Mucosa of gallbladder (tissue), 1 donor: ENCODE measurements at places on chromosomes 6 and 20.

- no peak for DNase-seq
Measured at GRCh38 chr6:161048641-161049040, 57.1 kb downstream of the MAP3K4 start.

DNA sequence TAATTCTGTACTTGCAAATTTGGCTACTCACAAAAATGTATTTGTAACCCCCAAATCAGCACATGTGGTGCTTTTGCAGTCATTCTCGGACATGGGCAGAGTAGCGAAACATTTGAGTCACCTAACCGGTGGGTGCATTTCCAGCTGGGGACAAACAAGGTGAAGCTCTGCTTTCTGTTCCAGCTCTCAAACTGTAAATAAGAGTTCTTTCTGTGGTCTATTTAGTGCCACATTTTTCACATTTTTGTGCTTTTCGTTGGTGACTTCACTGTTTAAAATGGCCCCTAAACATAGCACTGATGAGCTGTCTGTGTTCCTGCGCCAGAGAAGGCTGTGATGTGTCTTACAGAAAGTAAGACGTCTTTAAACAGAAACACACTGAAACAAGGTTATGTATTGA is 244.5 kb downstream of the CDC5L start:
- no peak for DNase-seq

- no peak for DNase-seq
Measured at GRCh38 chr6:126721581-126722160, 381.8 kb downstream of the CENPW start.

DNA sequence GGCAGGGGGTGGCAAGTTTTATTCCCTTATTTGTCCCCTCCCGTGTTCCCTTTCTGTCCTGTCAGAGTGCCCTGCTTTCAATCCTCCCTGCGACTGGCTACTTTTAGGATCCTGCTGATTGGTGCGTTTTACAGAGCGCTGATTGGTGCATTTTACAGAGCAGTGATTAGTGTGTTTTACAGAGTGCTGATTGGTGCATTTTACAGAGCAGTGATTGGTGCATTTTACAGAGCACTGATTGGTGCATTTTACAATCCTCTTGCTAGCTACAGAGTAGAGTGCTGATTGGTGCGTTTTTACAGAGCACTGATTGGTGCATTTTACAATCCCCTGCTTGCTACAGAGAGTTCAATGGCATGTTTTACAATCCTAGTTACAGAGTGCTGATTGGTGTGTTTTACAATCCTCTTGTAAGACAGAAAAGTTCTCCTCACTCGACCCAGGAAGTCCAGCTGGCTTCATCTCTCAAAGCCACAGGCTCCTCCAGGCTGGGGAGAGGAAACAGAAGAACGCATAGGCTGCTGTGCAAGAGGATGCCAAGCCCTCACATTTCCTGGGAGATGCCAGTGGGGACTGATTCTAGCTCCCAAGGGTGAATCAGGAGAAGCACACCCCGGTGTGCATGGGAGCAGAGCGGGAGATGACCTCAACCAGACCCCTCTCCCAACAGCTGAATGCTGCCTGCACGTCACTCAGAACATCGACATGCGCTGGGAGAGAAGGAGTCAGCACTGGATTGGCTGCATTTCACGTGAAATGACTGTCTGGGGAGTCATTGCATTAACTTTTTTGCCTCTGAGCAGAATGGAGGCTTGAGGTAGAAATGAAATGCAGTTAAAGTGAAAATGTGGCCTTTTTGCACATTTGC is 48.3 kb upstream of the SLC22A23 start:
- no peak for DNase-seq

GRCh38 chr6:99364026-99364425 is 14.6 kb upstream of the FAXC start:
- no peak for DNase-seq
